ENCODE measurements at places on chromosomes 7 and 10.

DNA sequence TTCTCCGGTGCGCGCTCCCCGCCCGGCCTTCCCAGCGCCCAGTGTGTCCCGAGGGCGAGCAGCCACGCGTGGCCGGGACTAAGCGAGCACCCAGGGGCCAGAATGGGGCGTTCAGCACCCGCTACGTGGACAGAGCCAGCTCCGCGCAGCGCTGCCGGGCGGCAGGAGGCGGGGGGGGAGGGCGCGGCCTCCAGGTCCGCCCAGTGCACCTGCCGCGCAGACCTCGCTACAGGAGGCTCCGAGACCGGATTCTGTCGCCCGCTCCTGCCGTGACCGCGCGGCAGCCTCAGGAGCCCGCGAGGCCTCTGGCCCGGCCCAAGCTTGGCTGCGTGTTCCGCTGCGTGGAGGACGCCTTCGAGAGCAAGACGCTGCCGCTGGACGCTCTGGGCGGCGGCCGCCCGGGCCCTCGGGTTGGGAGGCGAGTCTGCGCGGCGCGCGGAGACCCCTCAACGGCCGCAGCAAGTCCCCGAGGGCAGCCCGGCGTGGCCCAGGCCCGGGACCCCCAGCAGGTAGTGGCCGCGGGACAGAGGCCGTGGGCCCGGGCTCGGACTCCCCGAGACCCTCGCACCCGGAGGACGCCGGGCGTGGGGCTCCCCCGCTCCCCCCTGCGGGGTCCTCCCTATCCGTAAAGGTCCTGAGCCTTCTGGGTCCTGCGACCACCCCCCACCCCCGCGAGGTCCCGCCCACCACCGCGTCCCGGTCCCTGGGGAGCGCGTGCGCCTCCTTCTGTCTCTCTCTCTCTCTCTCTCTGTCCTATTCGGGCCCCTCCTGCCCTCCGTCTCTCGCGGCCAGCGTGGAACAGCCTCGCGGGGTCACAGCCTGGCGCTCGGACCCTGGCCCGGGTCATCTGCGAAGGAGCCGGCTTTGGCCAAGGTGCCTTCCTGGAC, 904 bp upstream of the DPYSL4 start:
- peak; percentile 23 for DNase-seq

DNA sequence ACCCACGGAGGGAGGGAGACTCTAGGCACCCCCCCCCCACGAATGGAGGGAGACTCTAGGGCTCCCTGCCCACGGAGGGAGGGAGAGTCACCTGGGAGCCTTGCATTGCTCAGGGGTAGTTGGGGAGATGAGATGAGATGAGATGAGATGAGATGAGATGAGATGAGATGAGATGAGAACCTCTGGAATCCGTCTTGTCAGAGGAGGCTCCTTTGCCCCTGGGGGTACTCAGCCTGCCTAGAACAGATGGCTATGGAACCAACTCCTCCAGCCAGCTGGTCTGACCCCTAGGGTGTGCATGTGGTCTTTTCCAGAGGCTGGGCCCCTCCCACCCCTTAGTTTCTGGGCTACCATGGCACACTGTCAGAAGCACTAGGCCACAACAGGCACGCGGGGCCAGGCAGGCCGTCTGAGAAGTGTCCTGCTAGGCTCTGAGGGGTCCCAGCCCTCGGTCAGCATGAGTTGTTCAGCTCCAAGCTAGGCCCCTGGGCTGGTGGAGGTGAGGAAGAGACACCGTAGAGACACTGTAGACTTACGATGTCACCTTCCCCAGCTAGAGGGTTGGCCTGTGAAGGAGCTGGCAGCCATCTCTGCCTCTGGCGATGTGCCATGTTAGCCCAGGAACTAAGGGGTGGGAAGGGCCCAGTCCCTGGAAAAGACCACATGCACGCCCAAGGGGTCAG, 8.8 kb downstream of the TSPAN15 start:
- no peak for DNase-seq

GRCh38 chr7:23212841-23213240, 31.0 kb downstream of the NUP42 start:
- DNase-seq: no peak

- no peak for DNase-seq
Observed at GRCh38 chr10:28853195-28853594, 175.9 kb downstream of the BAMBI start.

GRCh38 chr10:5448333-5449001, 36.1 kb downstream of the NET1 start:
- DNase-seq: no peak

- no peak for DNase-seq
Observed at GRCh38 chr7:139035586-139036353, at the start of gene ZC3HAV1L. TSS of gene ZC3HAV1L (minus strand) at chr7:139036042. CDS start at chr7:139036017, 25 bp downstream.

DNA sequence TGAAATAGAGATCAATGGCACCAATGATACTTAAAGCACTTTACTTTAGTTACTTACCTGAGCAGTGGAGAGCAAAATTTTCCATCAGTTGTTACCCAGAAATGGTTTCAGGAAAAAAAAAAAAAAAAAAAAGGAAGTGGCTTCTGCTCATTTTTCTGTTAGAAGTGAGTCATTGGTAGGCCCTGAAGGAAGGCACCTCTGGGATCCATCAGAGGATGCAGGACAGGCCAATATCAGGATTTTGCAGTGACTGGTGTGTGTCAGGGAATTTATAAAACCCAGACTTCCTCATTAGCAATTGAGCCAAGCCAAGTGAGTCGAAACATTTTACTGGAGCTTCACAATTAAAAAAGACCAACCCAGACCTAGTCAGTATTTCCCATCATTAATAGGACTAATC, 2.3 kb upstream of the SMIM30 start:
- DNase-seq: no peak

DNA sequence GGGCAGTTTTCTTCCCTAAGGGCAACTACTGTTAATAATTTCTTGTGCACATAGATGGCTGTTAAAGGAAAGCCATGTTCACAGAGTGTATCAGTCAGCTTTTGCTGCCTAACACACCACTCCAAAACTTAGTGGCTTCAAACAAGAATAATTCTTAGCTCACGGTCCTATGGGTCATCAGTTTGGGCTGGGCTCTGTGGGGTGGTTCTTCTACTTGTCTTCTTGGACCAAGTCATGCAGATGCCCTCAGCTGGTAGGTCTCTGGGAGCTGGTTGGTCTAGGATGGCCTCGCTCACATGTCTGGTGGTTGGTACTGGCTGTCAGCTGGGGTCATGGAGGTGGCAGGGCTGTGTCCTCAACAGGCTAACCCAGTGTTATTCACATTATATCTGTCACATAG, 39.6 kb downstream of the TBATA start:
- no peak for DNase-seq

GRCh38 chr10:113656896-113657295, 6.9 kb downstream of the NRAP start:
- DNase-seq: no peak

DNA sequence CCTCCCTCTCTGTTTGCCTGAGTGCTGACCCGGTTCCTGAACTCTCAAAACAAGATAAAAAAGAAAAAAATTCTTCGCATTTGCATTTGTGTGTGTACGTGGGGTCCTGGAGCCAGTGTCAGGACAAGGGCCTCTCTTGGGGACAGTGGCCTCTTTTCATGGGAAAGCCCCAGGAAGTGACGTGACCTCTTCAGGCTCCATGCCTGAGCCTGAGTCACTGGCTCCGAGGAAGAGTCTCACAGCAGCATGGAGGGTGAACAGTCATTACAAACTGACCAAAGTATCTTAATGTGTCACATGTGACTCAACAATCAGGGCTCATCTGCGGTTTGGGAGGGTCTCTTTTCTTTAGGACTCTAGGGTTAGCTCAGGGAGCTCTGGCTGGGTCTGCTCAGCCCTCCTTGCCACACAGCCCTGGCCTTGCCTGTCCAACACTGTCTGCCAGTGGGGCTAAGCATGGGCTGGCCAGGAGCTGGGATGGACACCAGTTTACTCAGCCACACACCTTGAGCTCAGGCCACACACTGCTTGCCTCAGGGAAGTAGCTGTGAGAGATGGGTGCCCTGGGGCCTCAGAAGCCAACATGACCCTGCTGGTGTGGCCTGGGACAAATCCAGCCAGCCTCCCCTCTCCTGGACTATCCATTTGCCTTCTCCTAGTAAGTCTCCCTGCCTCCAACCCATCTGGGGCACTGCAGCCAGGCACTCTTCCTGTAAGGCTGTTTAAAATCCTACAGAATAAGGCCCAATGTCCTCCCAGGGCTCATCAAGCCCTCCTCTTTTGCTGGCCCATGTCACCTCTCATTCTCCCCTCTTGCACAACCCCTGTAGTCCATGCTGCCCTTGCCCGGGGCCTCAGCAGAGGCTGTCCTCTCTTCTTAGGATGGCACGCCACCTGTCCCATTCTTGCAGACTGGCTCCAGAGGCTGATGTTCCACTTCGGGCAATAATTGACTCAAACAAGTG, 10.5 kb downstream of the TMEM273 start:
- no peak for DNase-seq

DNA sequence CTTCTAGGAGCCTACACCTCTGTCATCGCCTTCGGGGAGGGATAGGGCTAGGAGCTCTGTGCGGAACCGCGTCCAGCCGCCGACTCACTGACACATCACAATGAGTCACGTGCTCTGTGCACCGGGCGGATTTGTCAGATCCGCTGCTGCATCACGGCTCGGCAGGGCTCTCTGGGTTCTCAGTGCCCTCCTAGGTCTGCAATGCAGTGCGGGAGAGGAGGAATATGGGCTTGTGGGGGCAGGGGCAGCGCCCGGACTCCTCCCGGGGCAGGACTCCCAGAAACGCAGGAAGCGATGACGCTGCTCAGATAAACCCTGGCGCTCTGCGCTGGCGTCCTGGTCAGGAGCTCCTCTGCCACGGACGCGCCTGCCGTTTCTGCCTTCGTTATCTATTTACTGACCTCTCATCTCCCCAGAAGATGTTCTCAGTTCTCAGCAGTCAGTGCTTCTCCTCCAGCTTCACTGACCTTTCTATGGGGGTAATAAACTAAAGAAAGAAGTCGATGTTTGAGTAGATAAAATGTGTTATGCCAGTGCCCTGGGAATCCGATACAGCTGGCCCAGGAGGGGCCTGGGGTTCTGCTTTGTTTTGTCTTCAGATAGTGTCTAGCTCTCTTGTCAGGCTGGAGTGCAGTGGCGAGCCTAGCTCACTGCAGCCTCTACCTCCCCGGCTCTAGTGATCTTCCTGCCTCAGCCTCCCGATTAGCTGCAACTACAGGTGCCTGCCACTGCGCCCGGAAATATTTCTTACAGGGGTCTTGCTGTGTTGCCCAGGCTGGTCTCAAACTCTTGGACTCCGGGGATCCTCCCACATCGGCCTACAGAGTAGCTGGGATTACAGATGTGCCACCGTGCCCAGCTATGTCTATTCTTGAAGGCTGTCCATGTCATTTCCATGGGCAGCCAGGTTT, 22.8 kb upstream of the ITGB1 start:
- DNase-seq: peak; percentile 68

- no peak for DNase-seq
Observed at GRCh38 chr7:37557571-37558209, 109.0 kb upstream of the ELMO1 start.

- DNase-seq: no peak
Observed at GRCh38 chr7:128200376-128200775, 40.7 kb upstream of the LEP start.

GRCh38 chr7:74525881-74526280, 72.2 kb downstream of the GTF2IRD1 start:
- no peak for DNase-seq

GRCh38 chr10:133307776-133308420, 774 bp downstream of the TUBGCP2 start:
- peak; percentile 72 for DNase-seq

DNA sequence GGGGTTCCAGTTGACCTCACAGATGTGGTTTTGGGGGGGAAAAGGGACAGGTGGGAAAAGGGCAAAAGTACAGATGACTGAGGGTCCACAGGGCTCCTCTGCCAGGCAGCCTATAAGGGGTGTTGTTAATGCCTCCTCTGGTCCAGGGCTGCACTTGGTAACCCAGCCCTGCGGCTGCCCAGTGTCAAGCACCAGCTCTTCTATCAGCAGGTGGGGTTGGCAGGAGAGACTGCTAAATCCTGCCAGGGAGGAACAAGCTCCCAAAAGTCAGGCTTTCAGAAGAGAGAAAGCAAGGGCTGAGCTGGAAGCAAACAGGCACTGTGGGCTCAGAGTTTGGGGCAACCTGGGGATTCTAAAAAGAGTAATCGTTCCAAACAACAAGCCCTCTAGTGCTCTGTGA, 39.1 kb downstream of the LRRC20 start:
- DNase-seq: no peak

- no peak for DNase-seq
Observed at GRCh38 chr7:17434841-17435692, 136.6 kb downstream of the AHR start.

DNA sequence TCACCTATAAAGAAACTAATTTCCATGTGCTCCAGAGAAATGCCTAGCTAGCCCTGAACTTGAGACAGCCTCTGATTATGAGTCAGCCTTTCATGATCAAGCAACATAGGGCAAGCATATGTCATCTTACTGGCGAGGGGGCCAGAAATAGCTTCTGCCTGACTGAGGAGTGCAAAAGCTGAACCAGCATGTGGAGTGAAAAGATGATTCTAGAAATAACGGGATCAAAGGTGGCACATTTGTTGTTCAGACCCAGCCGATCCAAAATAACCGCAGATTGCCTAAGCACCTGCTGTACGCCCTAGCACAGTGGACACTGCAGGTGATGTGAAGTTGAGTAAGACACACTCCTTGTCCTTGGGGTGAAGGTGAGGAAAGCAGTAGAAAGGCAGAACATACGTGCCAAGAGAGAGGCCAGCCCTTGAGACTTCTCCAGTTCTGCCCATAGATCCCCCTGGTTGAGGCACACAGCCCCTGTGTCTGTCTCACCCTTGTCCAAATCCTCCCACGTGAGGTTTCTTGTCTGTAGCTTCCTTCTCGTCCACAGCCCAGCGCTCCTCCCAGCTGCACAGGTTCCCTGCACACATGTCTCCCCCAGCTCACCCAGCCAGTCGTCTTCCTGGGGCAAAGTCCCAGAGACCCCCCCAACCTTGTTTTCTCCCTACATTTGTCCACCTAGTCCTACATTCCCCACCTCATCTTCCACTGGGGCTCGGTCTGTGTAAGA, 2.8 kb upstream of the BCL7B start:
- no peak for DNase-seq

GRCh38 chr10:31318382-31318853, 598 bp upstream of the ZEB1 start:
- DNase-seq: peak; percentile 9

GRCh38 chr7:143811-144453, 48.4 kb upstream of the FAM20C start:
- DNase-seq: no peak

GRCh38 chr10:80132299-80133139, at the start of gene PLAC9:
TSS of gene PLAC9 (plus strand) at chr10:80132730. CDS start at chr10:80132763, 33 bp downstream.
- no peak for DNase-seq

- no peak for DNase-seq
Observed at GRCh38 chr10:95729323-95730055, 26.5 kb upstream of the ENTPD1 start.

DNA sequence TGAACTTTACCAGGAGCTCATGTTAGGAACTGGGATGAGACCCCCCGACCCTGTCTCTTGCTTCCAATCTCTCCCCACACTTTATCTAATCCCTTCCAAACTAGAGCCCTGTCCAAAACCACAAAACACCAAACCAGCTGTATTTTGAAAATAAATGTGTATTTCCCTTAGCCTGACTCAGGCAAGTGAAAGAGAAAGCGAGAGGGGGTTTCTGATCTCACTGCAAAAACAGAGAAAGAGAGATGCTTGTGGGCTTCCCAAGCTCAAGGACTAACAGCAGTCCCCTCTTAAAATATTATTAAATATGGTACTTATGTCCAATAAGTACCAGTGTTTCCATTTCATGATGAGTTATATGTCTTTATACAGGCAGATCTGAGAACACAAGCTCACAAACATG, 122.0 kb downstream of the AGMO start:
- DNase-seq: no peak

Data from activated T-helper 1 cell treated with anti-CD3 and anti-CD28 coated beads, Interleukin-2, amount 50 U/mL, for 16 hours (primary cell).